ENCODE measurements at places on chromosomes 7 and 10.

DNA sequence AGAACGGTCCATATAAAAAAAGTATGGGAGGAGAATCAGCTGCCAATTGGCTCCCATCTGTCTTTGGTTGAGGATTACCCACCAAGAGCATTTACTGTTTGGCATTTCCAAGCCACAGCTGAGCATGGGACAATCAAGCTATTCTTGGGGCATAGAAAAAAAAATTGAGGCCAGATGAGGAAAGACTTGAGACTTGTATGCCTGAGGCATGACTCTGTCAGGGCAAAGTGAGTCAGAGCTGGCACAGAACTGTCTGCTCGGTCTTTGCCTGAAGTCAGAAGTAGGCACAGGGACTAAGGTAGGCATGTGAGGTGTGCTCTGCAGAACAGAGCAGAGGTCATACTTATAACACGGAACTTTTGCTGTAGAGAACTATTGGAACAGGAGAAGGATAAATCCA lies 126.5 kb upstream of the CHRM2 start:
- DNase-seq, result no peak

DNA sequence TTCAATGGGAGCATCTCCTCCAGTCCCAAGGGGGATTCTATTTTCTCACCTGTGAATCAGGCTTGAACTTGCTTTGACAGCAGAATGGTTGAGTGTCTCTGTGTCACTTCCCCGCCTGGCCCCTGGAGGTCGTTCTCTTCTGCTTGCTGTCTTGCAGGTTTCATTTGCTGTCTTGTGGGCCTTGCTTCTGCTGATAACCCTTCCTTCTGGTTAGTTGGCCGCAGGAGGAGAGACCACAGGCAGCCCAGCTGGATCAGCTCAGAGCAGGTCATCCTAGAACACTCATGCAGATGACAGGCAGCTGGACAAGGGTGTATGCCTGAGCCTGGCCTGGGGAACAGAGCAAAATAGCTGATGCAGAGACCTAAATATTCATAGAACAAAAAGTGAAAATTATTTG lies 344.2 kb upstream of the ADARB2 start:
- no peak for DNase-seq

- DNase-seq, result peak; percentile 85
These were observed 102.0 kb downstream of the STRA8 start for GRCh38 chr7:135335628-135336139.

GRCh38 chr10:44416021-44416771 lies 31.3 kb upstream of the CXCL12 start:
- peak; percentile 83 for DNase-seq

DNA sequence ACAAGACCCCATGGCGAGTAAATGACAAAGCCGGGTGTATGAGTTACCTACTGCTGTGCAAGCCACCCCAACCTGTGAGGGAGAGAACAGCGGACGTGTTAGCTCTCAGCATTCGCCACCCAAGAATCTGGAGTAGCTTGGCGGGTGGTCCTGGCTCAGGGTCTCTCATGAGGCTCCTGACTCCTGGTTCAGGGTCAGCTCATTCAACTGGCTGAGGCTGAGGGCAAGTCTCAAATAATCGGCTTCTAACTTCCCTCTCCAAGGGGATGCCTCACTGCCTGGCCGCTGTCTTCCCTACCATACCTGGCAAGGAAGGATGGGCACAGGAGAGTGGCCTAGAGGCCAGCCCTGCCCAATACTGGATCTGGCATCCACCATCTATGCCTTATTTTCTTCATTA lies 94.2 kb downstream of the HTR5A start:
- DNase-seq, result no peak

- peak; percentile 63 for DNase-seq
These were observed 64.0 kb upstream of the CACUL1 start for GRCh38 chr10:118818621-118819221.

All from tongue (tissue), 3 donors.